ENCODE measurements at places on chromosomes 11 and 22.

GRCh38 chr22:49657974-49658590, 169.6 kb downstream of the BRD1 start:
- no peak for DNase-seq

DNA sequence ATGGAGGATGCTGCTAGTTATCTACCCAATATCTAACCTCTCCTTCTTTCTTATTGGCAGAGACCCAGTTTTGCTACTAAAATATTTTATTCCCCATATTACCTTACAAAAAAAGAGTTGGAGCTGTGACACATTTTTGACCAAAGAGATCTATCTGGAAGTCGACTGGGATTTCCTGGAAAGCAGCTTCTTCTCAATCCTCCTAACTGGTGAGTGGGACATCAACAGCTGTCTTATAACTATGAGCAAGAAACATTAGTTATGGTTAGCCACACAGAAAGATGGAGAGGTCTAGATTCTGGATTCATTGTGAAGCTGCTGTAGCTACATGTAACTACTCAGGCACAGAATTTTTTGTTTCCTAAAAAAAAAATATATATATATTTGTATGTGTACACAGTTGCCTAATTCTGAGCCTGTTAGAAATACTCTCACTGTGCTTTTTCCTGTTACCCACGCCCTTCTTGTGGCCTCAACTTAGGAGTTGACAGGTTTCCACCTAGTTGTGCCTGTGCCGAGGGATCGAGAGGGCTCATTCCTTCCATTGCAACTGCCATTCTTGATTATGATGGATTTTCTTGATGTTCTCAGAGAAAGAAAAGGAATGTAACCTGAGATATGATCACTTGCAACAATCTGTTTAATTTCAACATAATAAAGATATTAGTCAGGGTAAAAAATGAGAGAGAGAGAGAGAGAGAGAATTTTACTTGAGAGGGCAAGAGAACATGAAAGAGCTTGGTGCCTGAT, 142.0 kb downstream of the SLC17A6 start:
- no peak for DNase-seq

- no peak for DNase-seq
Observed at GRCh38 chr11:115391598-115391997, 112.6 kb downstream of the CADM1 start.

DNA sequence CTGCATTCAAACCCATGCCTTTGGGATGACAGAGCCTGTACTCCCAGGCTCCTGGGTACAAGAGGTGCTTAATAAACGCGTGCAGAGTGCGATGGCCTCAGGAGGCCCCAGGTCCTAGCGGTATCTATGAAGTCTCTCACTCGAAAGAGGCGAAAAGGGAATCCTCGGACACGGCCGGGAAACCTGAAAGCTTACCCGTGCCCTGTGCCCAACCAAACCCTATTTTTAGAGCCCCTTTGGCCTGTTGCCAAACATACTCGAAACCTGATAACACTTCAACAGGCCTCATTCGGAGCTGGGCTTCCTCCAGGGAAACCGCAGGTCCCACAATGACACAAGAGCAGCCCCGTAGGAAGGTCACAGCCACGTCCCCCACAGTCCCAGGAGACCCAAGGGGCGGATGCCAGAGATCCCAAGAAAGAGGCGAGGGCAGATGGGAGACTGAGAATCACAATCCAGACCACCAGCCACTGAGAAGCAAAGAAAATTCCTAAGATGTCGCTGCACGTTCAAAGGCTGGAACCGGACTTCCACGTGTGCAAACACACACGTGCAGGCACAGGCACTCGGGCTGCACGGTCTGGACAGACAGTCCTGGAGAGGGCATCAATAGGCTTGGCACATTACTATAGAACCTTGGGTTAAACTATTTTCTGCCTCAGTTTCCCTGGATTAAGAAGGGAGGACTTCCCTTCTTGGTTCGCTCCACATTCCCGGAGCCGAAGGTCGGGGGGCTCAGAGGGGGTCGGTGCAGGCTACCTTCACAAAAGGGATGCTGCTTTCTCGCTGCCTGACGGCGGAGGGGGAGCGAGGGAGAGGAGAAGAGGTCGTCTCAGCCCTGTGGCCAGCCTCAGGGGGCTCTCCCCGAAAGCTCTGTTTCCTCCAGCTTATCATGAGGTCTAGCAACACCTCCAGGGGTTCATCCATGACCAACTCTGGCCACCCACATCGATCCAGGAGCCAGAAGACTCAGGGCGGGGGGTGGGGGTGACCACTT, 8.2 kb downstream of the PDGFB start:
- DNase-seq: no peak

DNA sequence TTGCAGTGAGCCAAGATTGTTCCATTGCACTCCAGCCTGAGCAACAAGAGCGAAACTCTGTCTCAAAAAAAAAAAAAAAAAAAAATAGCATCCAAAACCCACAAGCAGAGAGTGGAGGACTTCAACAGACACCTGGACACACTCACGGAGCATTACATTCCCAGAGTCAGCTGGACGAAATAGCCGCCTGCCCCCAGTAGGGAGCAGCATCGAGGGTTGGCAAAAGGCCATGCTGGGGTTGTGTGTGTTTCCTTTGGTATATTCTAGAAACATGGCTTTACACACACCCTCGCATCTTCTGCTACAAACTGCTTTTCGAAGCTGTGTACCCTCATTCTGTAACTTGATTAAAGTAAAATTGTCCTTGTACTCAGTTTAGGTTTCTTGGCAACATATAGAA, 5.3 kb downstream of the ADA2 start:
- DNase-seq: no peak

Measured in SIG-M5 (cell line).